Glutamatergic neuron (in vitro differentiated cells): ENCODE measurements at places on chromosomes 16 and 17. TPM values are rescaled to one million over a fixed set of nuclear protein-coding genes. Genes with fewer than 3 reads are reported as not detected.

DNA sequence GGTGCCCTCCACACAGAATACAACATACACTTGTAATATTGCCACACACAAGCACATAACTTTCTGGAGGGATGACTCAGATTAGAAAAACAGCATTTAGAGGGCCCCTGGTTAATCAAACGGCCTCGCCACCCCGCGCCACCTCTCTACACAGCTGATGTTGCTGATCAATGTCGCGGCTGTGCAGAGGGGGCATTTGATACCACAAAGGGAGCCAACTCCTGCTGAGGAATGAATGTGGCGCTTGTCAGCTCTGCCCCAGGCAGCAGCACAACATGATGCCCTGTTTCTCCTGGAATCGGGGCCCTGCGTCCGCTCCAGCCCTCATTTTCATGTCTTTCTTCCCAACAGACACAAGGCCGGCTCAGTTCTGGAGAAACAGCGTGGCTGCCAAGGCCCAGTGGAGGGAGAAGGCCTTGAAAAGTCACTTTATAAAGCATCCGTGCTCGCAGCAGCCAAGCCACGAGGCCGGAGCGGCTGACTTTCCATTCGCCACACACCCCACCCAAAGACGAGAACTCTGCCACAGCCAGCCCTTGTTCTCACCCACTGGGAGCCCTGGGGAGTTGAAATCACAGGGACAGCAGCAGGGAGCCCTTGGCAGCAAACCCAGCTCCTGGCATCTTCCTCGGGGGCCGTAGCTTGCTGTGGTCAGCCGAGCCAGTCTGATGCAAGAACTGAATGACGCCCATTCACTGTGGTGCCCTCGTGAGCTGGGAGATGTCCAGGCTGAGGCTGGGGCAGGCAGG lies 65.6 kb downstream of the XYLT1 start:
- H3K27me3 ChIP-seq: peaks cover 6% of the 10 kb centered on the region
- H3K27ac ChIP-seq: peak overlapping the region; percentile 38
- peaks cover 28% of the 10 kb centered on the region for H3K4me1 ChIP-seq

DNA sequence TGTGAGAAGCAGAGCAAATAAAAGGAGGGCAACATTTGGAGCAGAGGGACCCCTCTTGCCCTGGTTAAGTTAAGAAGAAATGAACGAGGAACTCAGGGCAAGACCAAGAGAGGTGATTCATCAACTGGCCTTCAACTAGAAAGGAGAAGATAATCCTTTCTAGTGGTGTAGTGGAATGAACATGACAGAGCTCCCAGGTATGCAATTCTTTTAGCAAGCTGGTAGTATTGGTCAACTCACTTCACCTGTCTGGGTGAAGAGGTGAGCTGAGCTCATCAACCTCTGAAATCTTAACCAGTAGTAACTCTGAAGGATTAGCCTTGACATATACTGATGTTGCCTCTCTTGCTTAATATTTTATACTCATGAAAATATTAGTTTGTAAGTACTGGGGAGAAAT lies 1024.7 kb upstream of the GOT2 start:
- no peaks in the 10 kb centered on the region for H3K4me1 ChIP-seq
- H3K36me3 ChIP-seq: no peaks in the 10 kb centered on the region
- H3K27me3 ChIP-seq: no peaks in the 10 kb centered on the region

GRCh38 chr17:34369571-34369970 lies 6.5 kb upstream of the CCL1 start:
- no peak for DNase-seq
- H3K27me3 ChIP-seq: peaks cover 3% of the 10 kb centered on the region
- H3K36me3 ChIP-seq: no peaks in the 10 kb centered on the region
- H3K4me3 ChIP-seq: no peak overlapping the region
- H3K4me1 ChIP-seq: peaks cover 1% of the 10 kb centered on the region
- no peak overlapping the region for H3K27ac ChIP-seq

GRCh38 chr17:78884148-78884825 lies 18.7 kb downstream of the CEP295NL start:
- H3K4me1 ChIP-seq: peaks cover 23% of the 10 kb centered on the region
- no peak for DNase-seq
- peaks cover 11% of the 10 kb centered on the region for H3K27me3 ChIP-seq
- peak overlapping the region; percentile 33 for H3K27ac ChIP-seq

DNA sequence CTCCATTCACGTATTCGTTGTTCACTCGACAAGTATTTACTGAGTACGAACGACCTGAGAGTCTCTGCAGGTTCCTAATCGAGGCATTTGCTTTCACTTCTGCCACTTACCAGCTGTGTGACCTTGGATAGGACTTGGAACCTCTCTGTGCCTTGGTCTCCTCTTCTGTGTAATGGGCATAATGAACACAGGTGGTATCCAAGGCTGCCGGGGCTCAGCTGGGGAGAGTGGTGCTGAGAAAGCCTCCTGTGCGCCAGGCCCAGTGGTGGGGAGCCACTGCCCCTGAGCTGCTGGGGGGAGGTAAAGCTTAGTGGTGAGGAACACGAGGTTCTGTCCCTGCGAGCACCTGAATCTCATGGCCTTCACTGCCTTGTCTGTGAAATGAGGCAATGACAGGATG lies 150.7 kb downstream of the IRF8 start:
- no peak overlapping the region for H3K4me3 ChIP-seq
- no peaks in the 10 kb centered on the region for H3K27me3 ChIP-seq
- peaks cover 21% of the 10 kb centered on the region for H3K4me1 ChIP-seq
- H3K27ac ChIP-seq: peak overlapping the region; percentile 22

LLGL1 gene
- 84.6 TPM for total RNA-seq

DNA sequence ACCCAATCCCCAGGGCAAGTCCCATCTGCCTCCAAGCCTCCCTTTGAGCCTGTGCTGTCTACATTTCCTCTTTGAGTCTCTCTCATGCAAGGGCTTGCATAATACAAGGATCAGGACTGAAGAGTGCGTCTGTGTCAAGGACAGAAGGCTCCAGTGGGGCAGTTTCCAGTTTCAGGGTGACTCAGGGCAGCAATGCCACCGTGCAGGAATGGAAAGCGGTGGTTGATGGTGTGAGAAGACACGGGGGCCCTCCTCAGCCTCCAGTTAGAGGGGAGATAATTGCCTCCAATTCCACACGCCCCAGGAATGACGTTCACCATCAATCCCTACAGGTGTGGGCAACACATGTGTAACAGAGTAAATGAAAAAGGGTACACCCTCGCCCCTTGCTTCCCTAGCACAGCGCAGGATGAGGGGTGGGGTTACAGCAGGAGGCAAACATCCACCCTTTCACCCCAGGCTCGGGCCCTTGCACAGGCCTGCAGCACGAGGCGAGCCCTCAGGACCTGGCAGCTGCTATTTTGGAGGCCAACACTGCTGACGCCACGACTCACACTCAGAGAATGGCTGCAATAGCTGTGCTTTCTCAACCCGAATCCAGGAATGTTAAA lies 24.8 kb upstream of the SLC25A19 start:
- H3K4me3 ChIP-seq: no peak overlapping the region
- no peaks in the 10 kb centered on the region for H3K36me3 ChIP-seq
- peak overlapping the region; percentile 11 for H3K27ac ChIP-seq
- H3K4me1 ChIP-seq: peaks cover 3% of the 10 kb centered on the region
- DNase-seq: no peak

DNA sequence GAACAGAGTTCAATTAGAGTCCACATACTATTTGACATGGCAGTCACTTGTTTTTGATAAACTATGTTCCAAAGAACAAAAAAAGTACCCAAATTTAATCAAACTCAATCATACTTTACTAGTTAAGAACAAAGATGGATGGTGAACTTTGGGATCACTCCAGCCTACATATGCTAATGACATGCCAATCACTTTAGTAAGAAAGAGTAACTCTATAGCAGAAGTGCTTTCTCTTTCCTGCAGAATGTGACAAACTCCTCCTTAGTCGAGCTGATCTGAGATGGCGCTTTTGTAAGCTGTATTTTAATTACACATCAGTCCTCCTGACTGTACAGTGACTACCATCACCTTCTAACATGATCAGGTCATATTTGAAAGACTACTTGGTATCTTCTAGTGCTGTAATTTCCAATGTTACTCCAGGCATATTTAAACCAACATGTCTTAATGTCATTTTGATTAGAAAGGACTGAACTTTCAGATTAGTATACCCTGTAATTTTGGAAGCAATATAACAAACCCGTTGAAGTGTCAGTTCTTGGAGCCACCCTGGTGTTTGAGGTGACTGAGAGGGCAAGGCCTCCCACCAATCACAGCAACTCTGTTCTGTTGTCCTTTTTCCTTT lies 4.1 kb downstream of the NETO2 start:
- H3K27me3 ChIP-seq: peaks cover 4% of the 10 kb centered on the region
- no peak overlapping the region for H3K27ac ChIP-seq
- H3K4me3 ChIP-seq: no peak overlapping the region
- DNase-seq: no peak
- peaks cover 8% of the 10 kb centered on the region for H3K4me1 ChIP-seq

- peaks cover 31% of the 10 kb centered on the region for H3K27me3 ChIP-seq
- H3K4me1 ChIP-seq: peaks cover 39% of the 10 kb centered on the region
- peaks cover 4% of the 10 kb centered on the region for H3K36me3 ChIP-seq
- no peak for DNase-seq
Measured at GRCh38 chr17:17722906-17723353, 41.7 kb downstream of the RAI1 start.

GRCh38 chr16:9241177-9241576 lies 149.7 kb downstream of the HAPSTR1 start:
- DNase-seq: no peak
- no peak overlapping the region for H3K27ac ChIP-seq
- H3K27me3 ChIP-seq: no peaks in the 10 kb centered on the region
- no peaks in the 10 kb centered on the region for H3K4me1 ChIP-seq
- H3K4me3 ChIP-seq: no peak overlapping the region

- peaks cover 2% of the 10 kb centered on the region for H3K27me3 ChIP-seq
- DNase-seq: no peak
- H3K27ac ChIP-seq: no peak overlapping the region
- H3K4me1 ChIP-seq: no peaks in the 10 kb centered on the region
Measured at GRCh38 chr16:3346041-3346440, 9.6 kb upstream of the OR2C1 start.

DNA sequence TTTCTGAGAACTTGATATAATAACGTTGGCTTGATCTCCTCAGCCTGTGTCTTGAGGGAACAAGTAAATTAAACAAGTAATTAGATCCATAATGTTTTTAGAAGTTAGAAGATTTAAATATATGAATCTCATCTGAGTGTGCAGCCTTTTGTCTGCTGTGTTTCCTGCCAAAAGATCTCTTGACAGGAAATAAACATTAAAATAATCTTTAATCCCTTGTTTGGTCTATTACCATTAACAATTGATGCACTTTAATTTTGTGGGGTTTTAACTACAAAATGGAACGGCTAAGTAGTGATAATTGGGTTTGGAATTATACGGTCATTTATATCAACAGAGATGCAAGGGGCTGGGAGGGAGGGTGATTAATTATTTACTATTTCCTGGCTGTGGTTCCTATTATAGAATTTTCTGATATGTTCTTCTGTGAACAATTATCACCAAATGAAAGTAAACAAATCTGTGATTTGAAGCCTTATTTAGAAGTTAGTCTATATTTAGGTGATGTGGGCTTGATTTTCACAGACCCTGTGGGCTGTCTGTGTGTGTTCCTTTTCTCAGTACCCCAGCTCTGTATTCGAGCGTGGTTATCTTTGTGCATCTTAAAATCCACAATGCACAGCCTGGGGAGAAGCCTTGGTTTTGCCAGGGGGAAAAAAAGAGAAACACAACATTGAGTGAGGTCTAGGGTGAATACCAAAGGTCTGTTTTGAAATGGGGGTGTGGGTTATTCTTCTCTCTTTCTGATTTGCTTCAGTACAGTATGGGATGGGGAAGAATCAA lies 556.1 kb downstream of the WWOX start:
- peaks cover 3% of the 10 kb centered on the region for H3K4me1 ChIP-seq
- H3K36me3 ChIP-seq: peaks cover 4% of the 10 kb centered on the region
- no peak for DNase-seq
- H3K27ac ChIP-seq: no peak overlapping the region
- no peak overlapping the region for H3K4me3 ChIP-seq

DNA sequence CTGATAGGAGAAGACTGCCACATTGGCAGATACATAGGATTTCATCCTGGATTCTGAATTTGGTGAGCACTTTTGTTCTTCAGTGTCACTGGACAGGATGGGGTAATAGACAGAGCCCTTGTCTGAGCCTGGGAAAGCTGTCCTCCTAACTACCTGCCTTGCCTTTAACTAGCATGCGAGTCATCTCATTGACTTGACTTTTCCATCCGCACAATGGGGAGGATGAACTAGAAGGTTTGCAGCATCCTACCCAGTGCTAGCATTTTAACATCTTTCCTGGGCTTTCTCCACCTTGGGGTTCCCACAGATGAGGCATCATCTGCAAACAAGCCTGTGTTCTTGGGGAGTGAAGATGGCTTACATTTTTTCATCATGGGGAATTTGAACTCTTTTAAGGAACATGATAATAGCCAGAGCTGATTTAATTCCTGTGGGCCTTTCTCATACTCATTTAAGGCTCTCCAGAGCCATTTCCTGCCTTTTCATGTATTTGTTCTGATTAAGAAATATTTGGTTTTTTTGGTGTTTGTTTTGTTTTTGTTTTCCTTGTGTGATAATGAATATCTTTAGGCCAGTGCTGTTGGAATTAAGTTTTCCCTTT lies 139.5 kb downstream of the MSI2 start:
- peaks cover 33% of the 10 kb centered on the region for H3K4me1 ChIP-seq
- no peak for DNase-seq
- H3K4me3 ChIP-seq: no peak overlapping the region
- H3K36me3 ChIP-seq: peaks cover 20% of the 10 kb centered on the region
- peaks cover 3% of the 10 kb centered on the region for H3K27me3 ChIP-seq
- peak overlapping the region; percentile 94 for H3K27ac ChIP-seq

GRCh38 chr16:64162613-64163375 lies 959.1 kb downstream of the CDH11 start:
- H3K4me3 ChIP-seq: no peak overlapping the region
- H3K27me3 ChIP-seq: peaks cover 2% of the 10 kb centered on the region
- H3K4me1 ChIP-seq: no peaks in the 10 kb centered on the region
- H3K27ac ChIP-seq: no peak overlapping the region

- no peaks in the 10 kb centered on the region for H3K4me1 ChIP-seq
- H3K27ac ChIP-seq: no peak overlapping the region
- H3K27me3 ChIP-seq: peaks cover 1% of the 10 kb centered on the region
- DNase-seq: no peak
- no peak overlapping the region for H3K4me3 ChIP-seq
- no peaks in the 10 kb centered on the region for H3K36me3 ChIP-seq
Measured at GRCh38 chr16:81817296-81817695, 38.2 kb downstream of the PLCG2 start.

GRCh38 chr17:76793775-76794174 lies 55.9 kb downstream of the MFSD11 start:
- no peak overlapping the region for H3K27ac ChIP-seq
- peaks cover 2% of the 10 kb centered on the region for H3K27me3 ChIP-seq
- DNase-seq: no peak
- H3K4me1 ChIP-seq: peaks cover 4% of the 10 kb centered on the region
- no peak overlapping the region for H3K4me3 ChIP-seq

GRCh38 chr16:4407543-4408322 lies 8.7 kb downstream of the CORO7 start:
- H3K36me3 ChIP-seq: no peaks in the 10 kb centered on the region
- H3K27ac ChIP-seq: no peak overlapping the region
- no peak overlapping the region for H3K4me3 ChIP-seq
- peaks cover 13% of the 10 kb centered on the region for H3K27me3 ChIP-seq
- peaks cover 29% of the 10 kb centered on the region for H3K4me1 ChIP-seq

- no peak overlapping the region for H3K27ac ChIP-seq
- H3K4me1 ChIP-seq: peaks cover 7% of the 10 kb centered on the region
- DNase-seq: no peak
- H3K36me3 ChIP-seq: peaks cover 14% of the 10 kb centered on the region
Measured at GRCh38 chr17:8369944-8370343, 6.6 kb downstream of the KRABD2 start.

- no peak for DNase-seq
- H3K4me1 ChIP-seq: peaks cover 1% of the 10 kb centered on the region
- H3K4me3 ChIP-seq: no peak overlapping the region
- H3K27me3 ChIP-seq: peaks cover 7% of the 10 kb centered on the region
- H3K36me3 ChIP-seq: peaks cover 25% of the 10 kb centered on the region
Measured at GRCh38 chr17:206941-207560, 25.6 kb upstream of the DOC2B start.
